C1 segment of cervical spinal cord (tissue), 14 donors: ENCODE measurements at places on chromosomes 1 and 21.

GRCh38 chr1:193754732-193755427, 568.5 kb upstream of the B3GALT2 start:
- no peak for DNase-seq

DNA sequence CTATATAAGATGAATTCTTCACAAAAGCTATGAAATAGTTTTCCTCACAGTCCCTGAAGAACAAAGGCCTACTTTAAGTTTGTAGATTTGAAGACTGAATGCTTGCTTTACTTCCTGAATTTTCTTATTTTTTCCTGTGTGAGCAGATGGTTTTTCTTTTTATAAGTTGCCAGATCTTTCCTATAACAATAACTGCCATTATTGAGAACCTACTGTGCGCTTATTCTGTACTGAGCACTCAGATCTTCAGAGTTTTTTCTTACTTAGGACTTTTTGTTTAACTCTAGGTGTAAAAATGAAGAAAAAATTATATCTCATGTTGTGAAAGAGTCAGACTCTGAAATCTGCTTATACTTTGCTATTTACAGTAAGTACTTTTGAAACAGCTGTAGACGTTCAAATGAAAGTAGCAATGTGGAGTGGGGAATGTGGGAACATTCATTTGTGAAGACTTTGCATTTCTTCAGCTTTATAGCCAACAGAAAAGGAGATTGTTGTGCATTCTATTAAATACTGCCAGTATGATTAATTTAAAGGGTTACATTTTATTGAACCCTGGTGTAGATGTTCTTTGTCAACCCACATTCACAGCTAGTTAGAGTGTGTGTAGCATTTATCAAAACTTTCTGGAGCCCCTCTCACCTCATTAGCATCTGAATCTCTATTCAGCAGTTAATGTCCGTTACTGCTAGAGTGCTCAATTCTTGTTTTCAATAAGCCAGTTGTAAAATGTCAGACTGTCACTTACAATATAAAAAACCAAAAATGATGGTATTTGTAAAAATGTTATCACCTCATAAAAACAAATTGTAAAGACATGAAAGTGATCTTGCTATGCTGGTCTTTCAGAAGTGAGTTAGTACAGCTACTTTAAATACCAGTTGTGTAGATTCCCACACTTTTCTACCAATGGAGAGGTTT, 29.0 kb downstream of the NFIA start:
- no peak for DNase-seq

GRCh38 chr1:116492358-116492811, 78.4 kb downstream of the CD58 start:
- DNase-seq: no peak

DNA sequence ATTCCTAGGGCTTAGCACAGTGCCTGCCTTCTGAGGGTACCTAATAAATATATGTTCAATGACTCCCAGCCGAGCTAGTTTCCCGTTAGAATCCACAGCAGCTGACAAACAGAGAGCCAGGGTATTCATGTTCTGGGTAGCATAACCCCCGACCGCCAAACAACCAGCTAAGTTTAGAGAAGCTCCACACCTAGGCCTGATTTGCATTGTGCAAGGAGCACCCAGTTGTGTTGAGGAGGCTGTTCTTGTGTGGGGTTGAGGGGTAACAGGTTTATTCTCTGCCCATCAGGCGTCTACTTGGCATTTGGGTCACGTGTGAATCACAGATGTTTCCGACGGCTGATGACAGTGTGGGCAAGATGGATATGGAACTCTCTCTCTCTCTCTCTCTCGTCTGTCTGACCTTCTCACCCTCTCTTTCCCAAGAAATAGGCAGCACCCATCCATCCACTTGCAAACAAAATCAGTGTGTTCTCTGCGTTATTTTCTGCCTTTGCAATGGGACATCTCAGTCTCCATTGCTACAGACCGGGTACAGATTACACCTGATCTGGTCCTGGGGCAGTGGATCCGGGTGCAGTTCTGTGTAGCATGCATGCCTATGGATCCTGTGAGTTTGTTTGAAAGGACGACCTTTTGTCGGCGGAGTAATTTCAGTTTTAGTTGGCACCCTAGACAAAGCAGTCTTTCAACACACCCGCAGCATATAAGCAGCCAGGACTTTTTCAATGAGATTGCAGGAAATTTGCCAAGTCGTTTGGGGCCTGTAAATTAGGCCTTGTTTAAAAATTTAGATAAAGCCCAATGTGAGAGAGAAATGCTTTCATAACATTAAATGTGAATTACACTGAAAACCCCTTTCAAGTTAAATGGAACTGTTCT, 29.4 kb downstream of the KAZN start:
- DNase-seq: no peak

DNA sequence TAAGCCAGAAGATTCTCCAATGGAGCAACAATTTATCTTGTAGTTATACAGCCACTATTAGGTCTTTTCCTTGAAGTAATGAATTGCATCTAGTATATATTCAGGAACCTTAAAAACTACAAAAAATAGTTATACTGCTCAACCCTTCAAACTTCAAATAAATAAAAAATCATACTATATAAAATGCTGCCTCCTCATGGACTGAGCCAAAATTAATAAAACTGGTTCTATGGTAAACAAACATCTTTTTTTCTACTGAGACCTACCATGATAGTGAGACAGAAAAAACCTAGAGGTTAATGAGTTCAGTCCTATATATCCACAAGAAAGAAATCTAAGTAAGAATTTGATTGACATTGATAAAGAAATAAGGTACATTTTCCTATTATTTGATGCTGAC, 67.7 kb downstream of the GPATCH2 start:
- DNase-seq: no peak

DNA sequence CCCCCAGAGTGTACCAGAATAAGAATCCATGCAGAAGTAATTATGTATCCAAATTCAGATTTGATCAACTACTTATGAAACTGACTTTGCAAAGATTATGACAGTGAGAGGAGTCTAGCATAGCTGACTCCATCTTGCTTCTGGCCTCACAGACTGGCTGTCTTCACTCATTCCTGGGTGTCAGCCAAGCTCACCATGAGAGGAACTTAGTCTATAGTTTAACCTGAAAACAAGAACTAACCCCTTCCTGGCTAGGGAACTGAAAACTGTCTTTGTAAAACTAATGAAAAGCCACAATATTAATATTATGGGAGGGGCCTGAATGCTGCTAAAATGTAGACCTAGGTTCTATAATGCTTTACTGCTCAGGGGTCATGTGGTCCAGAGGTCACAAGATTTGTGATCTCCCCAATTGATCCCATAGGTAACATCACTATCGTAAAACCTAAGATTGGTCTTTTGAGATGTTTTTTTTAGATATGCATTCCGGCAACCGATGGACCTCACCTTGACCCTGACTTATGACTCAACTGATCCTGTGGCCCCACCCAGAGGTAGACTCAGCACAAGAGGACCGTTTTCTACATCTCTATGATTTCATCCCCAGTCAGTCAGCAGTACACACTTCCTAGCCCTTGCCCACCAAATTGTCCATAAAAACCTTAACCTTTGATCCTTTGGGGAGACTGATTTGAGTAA, 55.2 kb downstream of the ATP1B1 start:
- no peak for DNase-seq

GRCh38 chr1:12460911-12461621, 156.9 kb downstream of the DHRS3 start:
- no peak for DNase-seq

DNA sequence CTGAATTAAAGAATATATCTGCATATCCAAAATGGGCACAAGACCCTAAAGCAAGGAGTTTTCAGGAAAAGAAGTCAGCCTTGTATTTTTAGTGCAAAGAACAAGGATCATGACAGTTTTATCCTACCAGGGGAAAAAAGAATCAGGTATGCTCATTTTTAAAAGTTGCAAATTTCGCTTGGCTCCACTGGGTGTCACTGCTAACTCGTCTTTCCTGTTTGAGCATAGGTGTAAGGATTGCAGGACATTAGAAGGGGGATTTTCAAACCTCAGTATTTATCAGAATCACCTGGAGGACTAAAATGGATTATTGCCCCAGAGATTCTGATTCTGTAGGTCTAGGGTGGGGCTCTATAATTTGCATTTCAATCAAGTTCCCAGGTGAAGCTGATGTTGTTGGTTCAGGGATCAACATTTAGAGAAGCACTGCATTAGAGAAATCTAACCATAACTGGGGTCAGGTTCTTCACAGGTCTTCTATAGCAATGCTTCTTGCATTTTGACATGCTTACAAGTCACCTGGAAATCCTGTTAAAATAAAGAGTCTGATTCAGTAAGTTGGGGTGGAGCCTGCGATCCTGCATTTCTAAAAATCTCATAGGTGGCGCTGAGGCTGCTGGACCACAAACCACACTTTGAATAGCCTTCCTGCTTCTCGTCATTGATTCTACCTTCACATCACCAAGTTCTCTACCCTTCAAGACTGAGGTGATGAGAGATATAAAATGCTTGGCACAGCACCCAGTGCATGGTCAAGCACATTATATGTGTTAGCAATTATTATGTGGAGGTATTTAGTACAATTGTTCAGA, 39.6 kb downstream of the NUF2 start:
- no peak for DNase-seq

- DNase-seq: peak; percentile 63
Measured at GRCh38 chr1:26784023-26784871, 3.5 kb upstream of the PIGV start.

- no peak for DNase-seq
Measured at GRCh38 chr1:201752333-201752732, 76.6 kb upstream of the IPO9 start.

GRCh38 chr21:40615505-40616376, 231.2 kb downstream of the DSCAM start:
- DNase-seq: no peak

- DNase-seq: no peak
Measured at GRCh38 chr1:200909757-200910239, 15.1 kb downstream of the INAVA start.

GRCh38 chr1:62439652-62440371, 3.0 kb downstream of the USP1 start:
- no peak for DNase-seq

DNA sequence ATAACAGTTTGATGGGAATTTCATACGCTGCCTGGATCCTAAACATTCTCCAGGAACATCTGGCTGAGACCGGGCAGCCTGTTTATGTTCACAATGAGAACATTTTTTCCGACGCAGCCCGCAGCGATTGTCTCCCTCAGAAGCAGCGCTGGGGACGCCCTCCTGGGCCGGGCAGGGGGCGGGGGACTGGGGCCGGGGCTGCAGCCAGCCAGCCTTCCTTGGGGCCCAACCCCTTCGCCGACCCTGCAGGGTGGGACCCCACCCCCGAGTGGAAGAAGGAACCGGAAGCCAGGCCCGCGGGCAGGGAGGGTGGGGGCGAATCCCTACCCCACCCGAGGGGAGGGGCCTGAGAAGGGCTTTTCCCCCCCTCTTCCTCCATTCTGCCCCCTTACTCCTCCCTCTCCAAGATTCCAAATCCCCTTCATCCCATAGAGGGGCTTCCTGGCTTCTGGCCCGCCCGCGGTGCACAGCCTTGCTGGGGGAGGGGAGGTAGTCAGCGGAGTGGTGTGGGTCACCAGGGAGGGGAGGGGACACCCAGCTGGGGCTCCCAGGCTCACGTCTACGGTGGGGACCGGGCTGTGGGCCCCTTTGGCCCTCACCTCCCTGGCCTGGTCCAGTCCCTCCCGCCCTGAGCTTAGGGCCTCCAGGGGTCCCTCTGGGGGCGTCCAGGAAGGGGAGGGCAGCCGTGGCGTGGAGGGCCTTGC, 60.6 kb downstream of the WNT9A start:
- no peak for DNase-seq

- DNase-seq: no peak
Measured at GRCh38 chr1:45510972-45511527, 10.6 kb downstream of the PRDX1 start.

- no peak for DNase-seq
Measured at GRCh38 chr1:69639159-69639558, 71.4 kb downstream of the LRRC7 start.

- no peak for DNase-seq
Measured at GRCh38 chr1:39164256-39164655, 40.2 kb upstream of the MACF1 start.

DNA sequence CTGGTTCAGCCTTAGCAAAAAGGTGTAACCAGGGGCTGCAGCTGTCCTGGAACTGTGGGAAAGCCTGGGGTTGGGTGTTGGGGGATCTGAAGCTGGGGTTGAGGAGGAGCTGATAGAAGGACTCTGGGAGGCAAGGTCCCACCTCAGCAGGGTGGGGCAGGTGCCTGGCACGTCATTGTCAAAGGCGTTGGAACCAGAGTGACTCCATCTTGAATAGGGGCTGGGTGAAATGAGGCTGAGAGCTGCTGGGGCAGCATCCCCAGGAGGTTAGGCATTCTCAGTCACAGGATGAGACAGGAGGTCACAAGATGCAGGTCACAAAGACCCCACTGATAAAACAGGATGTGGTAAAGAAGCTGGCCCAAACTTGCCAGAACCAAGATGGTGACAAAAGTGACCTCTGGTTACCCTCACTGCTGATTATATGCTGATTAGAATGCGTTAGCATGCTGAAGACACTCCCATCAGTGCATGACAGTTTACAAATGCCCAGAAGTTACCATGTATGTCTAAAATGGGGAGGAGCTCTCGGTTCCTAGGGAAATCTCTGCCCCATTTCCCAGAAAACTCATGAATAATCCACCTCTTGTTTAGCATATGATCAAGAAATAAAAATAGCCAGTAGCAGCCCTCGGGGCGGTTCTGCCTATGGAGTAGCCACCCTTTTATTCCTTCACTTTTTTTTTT, 85.4 kb downstream of the IER5 start:
- DNase-seq: no peak

DNA sequence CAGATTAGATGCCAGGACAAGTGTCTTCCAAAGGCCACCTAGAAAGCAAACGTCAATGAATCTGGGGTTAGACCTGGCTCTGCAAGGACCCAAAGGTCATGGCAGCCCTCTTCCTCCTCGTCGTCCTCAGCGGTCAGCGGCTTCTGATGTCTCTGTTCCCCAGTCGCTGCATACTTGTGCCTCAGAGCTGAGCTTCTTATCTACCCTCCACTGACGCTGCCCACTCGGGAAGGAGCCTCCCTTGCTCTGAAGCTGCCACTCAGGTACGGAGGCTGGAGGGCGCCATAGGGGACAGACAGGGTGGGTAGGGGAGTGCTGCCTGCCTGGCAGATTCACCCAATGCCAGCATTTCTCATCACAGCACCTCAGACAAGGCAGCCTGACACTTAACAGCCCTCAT, 11.4 kb upstream of the UMODL1 start:
- no peak for DNase-seq

DNA sequence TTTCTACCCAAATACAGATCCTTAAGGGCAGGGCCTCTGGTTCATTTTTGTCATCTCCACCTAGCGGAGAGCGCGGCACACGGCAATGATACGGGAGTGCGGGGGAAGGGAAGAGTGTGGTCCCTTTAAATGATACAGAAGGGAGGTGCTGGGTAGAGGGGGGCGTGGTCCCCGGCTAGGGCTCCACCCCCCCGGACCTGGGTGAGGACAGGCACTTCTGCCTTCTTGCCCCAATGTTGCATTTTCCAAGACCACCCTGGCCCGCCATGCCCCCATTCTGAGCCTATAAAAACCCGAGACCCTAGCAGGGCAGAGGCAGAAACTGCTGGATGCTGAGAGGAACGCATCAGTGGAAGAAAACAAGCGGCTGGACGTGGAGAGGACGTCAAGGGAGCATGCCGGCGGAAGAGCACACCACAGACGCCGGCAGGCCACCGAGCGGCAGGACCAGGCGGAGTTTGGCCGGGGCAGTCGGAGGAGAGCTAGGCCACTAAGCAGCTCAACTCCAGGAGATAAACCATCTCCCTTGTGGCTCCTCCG, 30.0 kb downstream of the LRRC3 start:
- no peak for DNase-seq
